ENCODE measurements at places on chromosomes 2 and 18. TPM values are rescaled to one million over a fixed set of nuclear protein-coding genes. Genes with fewer than 3 reads are reported as not detected.

DNA sequence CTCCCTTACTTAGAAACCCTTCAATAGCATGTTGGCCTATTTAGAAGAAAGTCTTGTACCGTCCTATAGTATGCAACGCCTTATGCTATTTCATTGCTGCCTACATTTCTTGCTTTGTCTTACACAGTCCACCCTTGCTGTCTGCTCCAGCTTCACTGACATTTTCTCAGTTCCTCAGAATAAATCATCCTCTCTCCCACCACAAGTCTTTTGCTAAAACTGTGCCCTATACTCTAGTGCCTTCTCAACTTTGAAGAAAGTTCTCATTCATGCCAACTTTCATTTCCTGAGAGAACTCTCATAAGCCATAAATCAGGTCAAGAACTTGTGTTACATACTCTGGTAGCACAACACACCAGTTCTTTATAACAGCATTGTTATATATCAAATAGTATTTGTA lies 54.3 kb upstream of the COL3A1 start:
- no peak for DNase-seq

- no peak for DNase-seq
Observed at GRCh38 chr18:48594471-48595094, 55.8 kb downstream of the CTIF start.

- no peak for DNase-seq
Observed at GRCh38 chr2:133235968-133236367, 332.3 kb downstream of the NCKAP5 start.

DNA sequence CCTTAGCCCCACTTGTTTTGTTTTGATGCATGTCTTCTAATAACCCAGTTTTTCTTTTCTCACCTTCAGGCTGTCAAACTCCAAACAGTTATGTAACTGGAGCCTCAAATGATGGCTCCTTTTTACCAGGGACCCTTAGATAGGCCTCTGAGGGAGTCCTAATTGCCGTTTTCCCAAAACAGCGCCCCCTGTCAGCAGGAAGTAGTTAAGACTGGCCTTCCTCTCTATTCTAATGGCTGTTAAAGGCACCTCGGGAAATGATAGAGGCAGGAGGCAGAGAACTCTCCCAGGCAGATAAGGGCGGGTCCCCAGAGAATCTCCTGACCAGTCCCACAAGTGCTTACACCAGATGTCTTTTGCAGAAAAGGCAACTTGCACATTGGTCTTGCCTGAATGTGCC lies 123.2 kb downstream of the KCNS3 start:
- no peak for DNase-seq

DNA sequence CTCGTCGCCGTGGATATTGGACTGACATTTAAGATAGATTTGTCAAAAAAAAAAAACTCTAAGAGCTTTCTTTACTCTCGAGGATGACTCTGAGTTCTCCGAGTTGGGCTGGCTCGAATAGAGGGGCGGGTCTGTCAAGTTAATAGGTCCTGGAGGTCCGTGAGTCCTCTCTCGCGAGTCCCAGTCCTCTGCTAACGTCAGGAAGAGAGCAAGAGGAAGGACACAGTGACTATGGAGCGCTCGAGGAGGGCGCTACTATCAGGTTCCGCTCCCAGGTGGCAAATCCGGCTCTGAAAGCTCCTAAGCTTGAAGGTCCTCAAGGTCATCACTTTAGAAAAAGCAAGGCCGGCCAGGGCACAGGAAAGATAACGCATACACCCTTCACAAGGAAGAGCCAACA lies 404 bp upstream of the AKAIN1 start:
- DNase-seq, result no peak

DNA sequence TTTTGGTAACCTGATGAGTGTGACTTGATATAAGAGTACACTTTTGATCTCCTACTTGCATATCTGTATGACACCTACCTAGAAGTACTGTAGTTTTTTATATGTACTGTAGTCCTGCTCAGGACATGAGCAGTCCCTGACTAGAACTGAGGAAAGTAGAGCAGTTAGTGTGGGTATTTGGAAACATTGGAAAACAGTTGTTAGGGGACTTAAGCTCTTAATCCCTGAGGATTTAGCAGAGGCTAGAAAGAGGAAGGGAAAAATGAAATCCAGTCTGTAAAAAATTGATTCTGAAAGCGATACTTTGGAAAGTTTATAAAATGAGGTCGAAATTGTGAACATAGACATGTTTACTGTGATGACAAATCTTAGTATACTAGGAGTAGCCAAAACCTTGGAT lies 125.6 kb downstream of the NCOA1 start:
- DNase-seq, result no peak

- no peak for DNase-seq
Observed at GRCh38 chr2:239943571-239943970, 81.6 kb downstream of the NDUFA10 start.

DNA sequence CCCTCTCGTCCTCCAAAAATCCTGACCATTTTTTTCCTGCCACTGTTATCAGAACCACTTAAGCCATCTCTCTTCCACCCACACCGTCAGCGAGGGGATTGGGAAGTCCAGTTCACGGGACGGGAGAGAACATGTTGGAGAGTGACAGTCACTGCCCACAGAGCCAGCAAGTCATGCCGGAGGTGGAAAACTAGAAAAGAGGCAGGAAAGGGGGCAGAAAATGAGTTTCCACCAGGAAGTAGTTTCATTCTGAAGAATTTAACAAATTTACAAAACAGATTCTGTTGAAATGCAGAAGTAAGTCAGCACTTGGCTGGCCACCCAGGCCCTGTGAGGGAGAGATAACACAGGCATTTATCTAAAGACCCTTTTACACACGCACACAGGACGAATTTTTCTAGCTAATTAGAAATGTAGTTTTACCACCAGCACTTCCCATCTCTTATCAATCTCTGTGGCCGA lies 431.3 kb downstream of the TSN start:
- DNase-seq, result no peak

DNA sequence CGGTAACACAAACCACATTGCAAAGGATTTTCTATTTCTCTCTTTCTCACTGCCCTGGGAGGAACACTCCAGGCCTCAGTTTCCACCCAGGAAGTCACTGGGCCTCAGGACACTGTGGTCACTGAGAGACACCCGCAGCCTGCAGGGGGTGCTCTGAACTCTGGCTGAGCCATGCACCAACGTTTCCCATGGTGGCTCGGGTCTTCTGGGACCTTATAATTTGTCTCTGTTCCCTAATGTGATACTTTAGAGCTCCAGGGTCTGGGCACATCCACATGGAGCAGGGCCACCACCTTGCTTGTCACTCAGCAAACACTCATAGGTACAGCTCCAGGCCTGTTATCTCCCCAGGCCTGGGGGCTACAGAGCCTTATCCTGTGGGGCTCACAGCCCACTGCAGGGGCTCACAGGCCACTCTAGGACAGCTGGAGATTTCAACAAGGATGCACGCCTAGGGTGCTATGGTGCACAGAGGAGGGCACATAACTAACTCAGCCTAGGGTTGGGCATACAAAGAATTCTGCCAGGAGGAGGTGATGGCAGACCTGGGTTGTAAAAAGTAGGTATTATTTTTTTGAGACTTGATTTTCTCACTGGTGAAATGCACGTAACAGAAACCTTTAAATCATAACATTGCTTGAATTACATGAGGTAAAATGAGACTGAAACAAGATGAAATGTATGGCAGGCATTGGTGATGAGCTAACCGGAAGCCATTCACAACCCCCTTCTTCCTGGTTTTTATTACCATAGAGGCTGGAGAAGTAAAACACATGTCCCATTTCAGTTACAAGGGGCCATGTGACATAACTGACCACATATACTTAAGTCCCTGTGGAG lies 3.0 kb upstream of the HS1BP3 start:
- DNase-seq, result no peak

- no peak for DNase-seq
Observed at GRCh38 chr2:207255565-207256470, 90.1 kb upstream of the KLF7 start.

- DNase-seq, result no peak
Observed at GRCh38 chr18:35024196-35024595, 17.0 kb upstream of the MAPRE2 start.

DNA sequence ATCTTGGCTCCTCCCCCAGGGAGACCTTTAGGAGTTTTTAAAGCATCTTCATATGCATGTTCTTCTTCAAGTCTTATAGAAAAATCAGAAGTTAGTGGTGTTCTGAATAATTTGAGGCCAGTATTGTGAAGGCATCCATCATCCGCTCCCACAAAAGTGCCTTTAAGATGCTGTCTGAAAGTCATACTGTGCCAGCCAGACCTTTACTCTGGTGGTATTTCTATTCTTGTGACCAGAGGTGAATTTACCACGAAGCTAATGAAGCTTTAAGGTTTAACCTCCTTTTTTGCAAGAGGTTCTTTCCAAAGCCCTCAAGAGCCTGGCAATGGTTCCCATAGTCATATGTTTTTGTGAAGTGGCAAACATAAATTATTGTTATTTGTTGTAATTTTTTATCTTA lies 54.3 kb downstream of the SLC40A1 start:
- DNase-seq, result no peak

GRCh38 chr18:34676816-34677574 lies 33.1 kb upstream of the DTNA start:
- DNase-seq, result no peak

DNA sequence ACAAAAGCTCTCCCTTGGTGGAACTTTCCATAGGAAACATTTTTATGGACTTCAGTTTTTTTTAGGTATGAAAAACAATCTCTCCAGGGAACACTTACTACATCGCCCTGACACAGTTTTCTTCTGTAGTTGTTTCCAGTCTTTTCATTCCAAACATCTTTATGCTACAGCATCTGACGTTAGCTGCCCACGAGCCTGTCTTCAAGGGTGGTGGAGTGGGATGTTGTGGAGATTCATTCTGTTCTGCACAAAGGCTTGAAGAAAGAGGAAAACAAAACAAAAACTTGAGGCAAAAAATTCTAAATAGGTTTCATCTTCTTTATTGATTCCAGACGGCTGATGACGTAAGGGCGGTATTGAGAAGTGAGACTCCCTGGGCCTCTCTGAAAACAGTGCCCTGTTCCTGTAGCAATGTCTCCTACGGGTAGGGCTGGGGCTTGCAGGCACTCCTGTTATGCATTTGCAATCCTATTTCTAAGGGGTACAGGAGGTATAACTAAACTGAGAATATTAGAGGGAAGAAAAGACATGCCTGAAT lies 375.0 kb downstream of the RNF144A start:
- no peak for DNase-seq

Gene SLC8A1
- total RNA-seq, result 53.8 TPM

Gene PDE1A
- total RNA-seq, result 6.3 TPM

Gene GKN2
- total RNA-seq, result 77.2 TPM

Gene TUBB8B
- total RNA-seq, result 0.38 TPM

Gene VWC2L
- not detected for total RNA-seq

Gene SLC11A1
- total RNA-seq, result 302 TPM
